Cortex of kidney (tissue), 1 donor: ENCODE measurements at places on chromosomes 6 and 20.

GRCh38 chr20:5085380-5085779, 34.4 kb downstream of the PCNA start:
- no peak for DNase-seq

DNA sequence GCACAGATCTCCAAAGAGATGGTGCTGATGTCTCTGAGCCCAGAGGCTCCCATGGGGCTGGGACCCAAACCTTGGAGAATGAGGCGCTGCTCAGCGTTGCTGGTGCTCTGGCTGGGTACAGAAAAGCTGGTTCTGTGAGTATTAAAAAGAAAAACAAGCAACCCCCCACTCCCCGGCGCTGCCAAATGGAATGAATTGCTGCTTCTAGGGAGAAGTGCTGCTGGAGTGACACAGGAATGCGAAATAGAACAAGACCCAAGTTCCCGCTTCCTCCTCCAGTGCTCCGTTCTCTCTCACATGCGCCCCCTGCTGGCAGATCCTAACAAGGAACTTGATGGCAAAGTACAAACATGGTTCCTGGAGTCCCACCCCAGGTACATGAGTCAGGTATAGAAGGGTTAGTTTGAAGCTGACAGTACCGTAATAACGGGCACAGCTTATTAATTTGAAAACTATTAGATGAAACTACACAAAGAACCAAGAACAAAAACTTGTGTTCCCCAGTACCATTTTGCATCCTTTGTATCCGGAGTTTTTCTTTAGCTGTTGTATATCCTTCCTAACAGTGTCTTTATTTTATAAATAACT, 2.1 kb upstream of the DDX27 start:
- no peak for DNase-seq

GRCh38 chr20:49270177-49270576, 7.7 kb downstream of the ZNFX1 start:
- no peak for DNase-seq

DNA sequence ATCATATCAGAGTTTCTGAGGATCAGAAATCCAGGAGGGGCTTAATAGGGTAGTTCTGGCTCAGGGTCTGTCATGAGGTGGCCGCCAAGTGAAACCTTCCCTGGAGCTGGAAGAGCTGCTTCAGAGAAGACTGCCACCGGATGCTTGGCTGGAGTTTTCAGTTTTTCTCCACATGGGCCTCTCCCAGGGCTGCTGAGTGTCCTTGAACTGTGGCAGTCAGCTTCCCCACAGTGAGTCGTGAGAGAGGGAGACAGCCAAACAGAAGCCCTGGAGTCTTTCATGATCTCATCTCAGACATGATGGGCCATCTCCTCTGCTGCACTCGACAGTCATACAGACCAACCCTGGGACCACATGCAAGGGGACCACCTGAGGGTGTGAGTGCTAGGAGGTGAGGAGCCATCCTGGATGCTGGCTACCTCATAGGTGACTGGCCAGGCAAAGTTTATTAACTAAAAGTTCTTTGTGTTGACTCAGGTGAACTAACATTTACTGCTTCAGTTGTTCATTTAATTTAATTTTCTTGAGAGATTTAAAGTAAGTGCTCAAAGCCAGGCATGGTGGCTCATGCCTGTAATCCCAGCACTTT, 71.5 kb downstream of the SHLD1 start:
- no peak for DNase-seq

DNA sequence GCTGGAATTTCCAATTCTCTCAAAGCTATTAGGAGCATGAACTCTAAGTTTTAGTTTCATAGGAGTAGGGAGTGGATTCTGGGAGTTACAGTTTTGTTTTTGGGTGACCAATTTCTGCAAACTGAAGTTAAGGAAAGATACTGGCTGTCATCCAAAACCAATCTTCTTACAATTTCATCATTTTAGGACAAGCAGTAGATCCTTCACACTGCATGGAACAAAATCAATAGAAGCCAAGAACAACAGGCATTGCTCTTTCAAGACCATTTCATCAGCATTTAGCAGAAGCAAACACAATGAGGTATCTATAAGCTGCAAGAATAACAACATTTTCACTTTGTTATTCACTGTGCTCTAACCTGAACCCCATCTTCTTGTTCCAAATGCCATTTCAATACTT, 173.0 kb downstream of the GMDS start:
- DNase-seq = no peak

DNA sequence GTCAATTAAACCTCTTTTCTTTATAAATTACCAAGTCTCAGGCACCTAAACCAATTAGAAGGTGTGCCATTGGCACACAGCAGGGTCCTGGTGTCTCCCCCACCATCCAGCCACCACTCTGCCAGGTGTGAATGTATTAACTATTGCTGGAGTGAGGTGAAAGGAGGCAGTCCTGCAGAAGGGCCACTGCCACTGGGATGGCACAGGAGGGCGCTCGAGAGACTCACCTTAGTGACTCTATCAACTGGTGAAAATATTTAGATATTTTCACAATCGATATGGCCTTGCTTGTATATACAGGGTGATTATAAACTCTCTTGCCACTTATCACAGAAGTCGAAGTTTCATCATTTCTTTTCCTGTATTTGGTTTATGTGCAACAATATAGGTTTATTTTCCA, 145.6 kb upstream of the ESR1 start:
- DNase-seq = no peak

- DNase-seq = no peak
These were observed 146.5 kb downstream of the EDN1 start for GRCh38 chr6:12436683-12437082.

DNA sequence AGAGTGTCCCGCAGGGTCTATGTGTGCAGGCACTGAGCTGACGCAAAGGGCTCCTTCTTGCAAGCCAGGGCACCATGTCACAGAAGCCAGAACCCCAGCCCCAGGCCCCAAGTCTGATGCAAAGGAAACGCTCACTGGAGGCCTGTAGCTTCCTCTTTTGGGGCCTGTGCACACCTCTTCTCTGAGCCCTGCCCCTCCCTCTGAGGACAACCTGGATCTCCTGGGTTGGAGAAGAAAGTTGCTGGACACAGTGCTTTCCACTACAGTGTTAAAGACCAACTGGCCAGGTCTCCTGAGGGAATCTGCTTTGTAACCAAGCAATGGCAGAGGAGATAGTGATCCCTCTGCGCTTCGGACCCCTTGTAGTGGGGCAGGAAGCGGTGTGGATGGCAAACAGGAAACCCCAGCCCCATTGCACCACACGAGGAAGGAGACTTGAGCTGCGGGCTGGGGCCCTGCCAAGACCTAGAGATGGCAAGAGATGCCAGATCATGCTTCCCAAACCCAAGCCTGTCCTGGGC, 90.0 kb downstream of the PRND start:
- DNase-seq = no peak

GRCh38 chr20:63545814-63546213, 1.7 kb downstream of the SRMS start:
- no peak for DNase-seq
